Pons (tissue), 1 donor: ENCODE measurements at places on chromosomes 13 and 19.

- DNase-seq = no peak
These were observed 183.9 kb downstream of the DCLK1 start for GRCh38 chr13:35947315-35947714.

DNA sequence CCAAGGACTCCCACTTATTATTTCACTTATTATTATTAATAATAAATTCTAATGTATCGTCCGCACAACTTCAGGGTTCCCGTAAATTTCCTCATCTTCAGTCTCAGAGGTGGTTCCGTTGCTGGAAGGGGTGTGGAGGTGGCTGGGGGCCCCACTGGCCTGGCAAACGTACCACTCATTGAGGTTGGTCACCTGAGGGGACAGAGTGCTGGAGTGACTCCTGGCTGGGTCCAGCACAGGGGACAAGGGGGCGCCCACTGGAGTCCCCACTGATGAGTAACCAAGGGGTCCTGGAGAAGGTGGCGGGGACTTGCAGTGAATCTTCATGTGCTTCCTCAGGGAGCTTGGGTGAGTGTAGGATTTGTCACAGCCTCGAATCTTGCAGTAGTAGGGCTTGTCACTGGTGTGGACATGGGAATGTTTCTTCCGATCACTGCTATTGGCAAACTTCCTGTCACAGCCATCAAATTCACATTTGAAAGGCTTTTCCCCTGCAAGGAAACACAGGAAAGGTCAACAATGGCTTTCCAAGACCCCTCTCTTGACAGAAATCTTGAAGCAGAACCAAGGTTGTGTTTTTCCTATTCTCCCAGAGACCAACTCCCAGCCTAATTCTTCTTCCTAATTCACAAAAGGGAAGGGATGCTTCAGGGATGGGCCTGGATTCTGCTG is 6.1 kb downstream of the ZIC5 start:
- no peak for DNase-seq

DNA sequence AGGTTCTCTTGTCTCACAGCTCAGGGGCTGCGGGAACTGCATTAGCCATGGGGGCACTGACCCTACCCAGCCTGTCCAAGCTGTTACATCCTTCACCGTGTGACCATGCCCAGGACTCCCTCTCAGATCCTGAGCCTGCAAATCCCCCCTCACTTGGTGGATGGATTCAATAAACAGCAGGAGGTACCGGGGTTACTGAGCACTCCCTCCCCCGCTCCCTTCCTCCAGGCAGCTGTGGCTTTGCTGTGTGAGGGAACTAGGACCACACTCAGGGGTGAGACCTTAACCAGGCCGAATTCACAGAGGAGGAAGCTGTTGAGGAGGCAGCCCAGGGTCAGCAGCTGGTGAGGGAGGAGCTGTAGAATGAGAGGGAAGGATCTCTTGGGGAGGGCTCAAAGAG is 27.0 kb upstream of the CEACAM1 start:
- DNase-seq = peak; percentile 60

DNA sequence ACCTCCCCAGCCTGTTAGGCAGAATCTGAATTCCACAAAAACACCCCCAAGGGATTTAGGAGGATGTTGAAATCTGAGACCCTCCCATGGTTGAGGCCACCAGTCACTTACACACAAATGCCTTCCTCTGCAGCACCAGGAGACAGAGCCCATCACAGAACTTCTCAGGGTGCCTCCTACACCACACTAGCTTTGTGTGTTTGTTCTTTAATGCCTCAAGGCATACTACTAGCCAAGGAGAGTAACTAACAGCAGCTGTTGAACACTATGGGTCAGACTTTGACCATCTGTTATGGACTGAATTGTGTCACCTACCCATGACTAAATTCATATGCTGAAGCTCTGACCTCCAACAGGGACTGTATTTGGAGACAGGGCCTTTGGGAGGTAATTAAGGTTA is 9.5 kb upstream of the MED26 start:
- DNase-seq = no peak

DNA sequence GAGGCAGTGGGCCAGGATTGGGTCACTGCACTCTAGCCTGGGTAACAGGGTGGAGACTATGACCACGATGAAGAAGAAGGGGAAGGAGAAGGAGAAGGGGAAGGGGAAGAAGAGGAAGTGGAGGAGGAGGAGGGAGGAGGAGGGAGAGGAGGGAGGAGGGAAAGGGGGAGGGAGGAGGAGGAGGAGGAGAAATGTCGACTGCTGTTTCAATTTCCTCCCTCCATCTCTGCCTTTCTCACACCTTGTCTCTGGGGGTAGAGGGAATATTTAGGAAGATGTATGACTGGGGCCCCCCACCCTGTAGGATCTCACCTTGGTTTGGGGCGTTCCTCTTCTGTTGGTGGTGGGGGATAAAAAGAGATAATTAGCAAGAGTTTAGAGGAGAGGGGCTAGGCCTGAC is 3.8 kb downstream of the TNNT1 start:
- no peak for DNase-seq

DNA sequence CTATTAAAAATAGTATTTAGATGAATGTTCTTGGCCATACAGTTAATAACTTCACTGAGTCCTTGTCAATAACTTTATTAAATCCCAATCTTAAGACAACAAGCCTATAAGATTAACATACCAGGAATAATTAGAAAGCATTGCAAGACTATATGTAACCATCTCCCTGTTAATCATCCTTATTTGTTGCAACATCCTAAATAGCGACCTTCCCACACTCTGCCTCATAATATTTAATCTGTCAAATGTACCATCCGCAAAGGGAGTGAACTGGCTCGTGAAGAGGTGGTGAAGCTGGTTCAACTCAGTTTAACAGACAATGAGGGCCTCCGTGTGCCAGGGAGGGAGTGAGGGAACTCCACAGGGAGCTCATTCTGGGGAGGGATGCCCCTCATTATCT is 33.9 kb downstream of the KL start:
- DNase-seq = no peak

GRCh38 chr13:113162783-113163685 is 4.6 kb downstream of the PROZ start:
- DNase-seq = no peak

DNA sequence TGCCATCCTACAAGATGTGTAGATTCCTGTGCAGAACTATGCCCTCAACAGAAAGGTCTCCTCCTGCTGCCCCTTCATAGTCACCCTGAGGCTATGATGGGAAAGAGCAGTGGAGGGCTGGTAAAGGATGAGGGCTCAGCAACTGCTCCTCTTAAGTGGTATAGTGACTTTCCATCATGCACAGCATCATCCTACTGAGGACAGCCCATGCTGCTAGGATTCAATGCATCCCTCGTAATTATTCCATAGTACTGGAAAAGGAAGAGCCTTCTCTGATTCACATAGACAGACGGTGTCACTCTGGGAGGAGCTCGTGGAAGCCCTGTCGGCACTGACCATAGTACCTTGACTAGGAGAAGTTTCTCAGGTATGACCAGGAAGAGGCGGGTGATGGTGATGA is 47.6 kb upstream of the IRS2 start:
- no peak for DNase-seq

GRCh38 chr13:44934724-44935123 is 54.5 kb downstream of the NUFIP1 start:
- DNase-seq = no peak

- no peak for DNase-seq
These were observed 7.0 kb upstream of the CTXN1 start for GRCh38 chr19:7932930-7933300.

- peak; percentile 47 for DNase-seq
These were observed 25.0 kb upstream of the TNFSF11 start for GRCh38 chr13:42548731-42549551.

GRCh38 chr19:31334101-31334848 is 15.0 kb downstream of the TSHZ3 start:
- DNase-seq = no peak

- no peak for DNase-seq
These were observed 22.5 kb downstream of the DOT1L start for GRCh38 chr19:2186071-2186846.

DNA sequence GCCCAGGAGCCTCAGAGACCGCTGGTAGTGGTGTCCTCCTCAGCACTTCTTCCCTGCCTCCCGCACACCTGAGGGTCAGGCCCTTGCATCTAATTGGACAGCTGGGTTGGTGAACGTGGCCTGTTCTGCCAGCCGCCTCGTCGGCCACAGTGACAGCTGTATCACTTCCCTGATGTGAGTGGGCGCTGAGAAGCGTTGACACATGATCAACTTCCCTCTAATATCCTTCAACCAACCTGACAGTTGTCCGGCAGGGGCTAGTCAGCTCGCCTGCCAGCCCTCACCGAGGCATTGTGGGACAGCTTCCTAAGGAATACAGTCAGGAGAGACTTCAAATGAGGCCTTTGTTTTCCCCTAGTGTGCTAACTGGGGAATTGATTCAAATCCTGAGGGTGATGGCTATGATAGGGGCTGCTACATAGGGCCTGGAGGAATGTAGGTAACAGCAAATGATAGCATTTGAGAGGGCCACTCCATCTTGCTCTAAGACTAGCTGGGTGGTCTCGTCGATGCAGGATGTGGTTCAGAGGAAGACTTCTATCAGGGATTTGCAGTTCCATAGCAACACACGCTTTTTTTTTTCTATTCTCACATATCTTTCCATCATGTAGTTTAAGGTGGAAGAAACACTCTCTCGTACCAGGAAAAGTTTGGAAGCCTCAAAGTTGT is 230.8 kb downstream of the TSHZ3 start:
- DNase-seq = peak; percentile 36

DNA sequence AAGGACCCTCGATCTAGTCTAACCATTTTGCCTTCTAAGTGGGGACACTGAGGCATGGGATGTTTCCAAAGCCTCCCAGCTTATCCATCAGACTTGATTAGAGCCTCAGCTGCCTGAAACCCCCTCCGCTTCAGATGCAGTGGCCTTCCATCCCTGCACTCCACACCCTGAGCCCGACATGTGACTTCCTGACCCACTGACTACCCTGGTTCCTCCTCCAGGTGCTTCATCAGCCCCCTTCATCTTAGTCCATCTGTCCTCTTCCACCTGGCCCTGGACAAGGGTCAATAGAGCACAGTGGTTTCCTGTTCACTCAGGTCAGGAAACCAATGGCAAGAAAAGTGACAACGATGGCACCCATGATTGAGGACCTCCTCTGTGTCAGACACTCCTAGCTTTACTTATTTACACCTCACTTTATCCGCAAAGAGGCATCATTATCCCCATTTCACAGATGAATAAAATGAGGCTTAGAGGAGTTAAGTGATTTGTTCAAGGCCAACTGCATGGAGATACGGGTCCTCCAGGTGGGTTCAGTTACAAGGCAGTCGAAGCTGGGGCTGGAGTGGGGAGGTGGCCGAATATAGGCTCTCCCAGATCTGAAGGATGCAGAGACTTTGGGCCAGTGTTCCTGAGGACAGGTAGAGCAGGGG is 81.6 kb upstream of the TM9SF2 start:
- no peak for DNase-seq

DNA sequence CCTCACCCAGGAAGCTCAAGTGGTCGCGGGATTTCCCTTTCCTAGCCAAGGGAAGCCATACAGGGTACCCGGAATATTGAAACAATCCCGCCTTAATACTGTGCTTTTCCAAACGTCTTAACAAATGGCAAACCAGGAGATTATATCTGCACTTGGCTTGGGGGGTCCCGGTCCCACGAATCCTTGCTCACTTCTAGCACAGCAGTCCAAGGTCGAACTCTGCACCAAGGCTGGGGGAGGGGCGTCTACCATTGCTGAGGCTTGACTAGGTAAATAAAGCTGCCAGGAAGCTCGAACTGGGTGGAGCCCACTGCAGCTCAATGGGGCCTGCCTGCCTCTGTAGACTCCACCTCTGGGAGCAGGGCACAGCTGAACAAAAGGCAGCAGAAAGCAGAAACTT is 1644.8 kb downstream of the PCDH9 start:
- DNase-seq = no peak

DNA sequence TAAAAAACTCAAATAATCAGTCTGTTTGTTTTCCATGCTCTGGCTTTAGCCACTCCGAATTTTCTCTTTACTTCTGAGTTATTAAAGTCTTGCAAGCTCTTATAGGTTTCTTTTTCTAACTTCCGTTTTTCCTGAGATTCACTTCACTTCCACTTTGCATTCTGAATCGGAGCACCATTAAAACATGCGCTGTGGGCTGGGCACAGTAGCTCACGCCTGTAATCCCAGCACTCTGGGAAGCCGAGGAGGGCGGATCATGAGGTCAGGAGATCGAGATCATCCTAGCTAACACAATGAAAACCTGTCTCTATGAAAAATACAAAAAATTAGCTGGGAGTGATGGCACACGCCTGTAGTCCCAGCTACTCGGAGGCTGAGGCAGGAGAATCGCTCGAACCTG is 357.9 kb downstream of the SLITRK6 start:
- DNase-seq = no peak

- DNase-seq = peak; percentile 51
These were observed 51.5 kb downstream of the SOX21 start for GRCh38 chr13:94660695-94661326.

DNA sequence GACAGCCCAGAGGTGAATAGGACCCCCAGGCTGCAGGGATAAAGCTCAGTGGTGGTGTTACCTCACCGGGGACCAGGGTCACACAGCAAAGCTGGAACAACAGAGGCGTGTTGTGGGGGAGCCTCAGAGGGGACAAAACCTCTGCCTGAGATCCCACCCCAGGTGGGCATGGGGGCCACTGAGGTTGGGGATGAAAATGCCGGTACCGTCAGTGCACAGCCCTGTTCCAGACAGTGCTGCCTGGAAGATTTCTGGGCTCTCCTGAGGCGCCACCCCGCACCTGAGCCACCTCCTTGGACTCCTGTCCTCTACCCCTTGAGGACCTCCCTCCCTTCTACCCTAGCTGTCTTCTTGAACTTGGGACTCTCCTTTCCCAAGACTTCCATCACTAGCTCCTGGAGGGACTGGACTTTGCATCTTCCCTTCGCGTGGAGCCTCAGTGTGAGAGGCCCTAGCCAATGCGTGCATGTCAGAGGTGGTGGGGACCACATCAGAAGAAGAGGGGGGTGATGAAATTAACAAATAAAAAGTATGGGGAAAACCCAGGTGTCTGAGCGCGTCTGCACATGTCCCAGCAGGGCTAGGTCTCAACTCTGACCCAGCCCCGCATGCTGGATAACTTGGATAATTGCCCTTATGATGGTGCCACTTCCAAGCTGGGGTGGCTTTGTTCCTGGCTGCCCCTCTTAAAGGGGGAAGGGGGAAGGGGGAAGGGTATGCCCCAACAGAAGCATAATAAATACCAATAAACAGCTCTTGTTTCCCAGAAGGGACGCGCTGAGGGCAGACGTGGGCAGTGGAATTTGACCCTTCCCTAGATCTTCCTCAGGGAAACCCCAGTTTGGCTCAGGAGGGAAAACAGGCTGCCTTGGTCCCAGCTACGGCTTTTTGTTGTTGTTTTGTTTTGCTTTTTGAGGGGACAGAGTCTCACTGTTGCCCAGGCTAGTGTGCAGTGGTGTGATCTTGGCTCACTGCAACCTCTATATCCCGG is 11.6 kb downstream of the CNFN start:
- DNase-seq = no peak

- no peak for DNase-seq
These were observed 2.2 kb upstream of the EEF1AKMT1 start for GRCh38 chr13:20775961-20776360.

DNA sequence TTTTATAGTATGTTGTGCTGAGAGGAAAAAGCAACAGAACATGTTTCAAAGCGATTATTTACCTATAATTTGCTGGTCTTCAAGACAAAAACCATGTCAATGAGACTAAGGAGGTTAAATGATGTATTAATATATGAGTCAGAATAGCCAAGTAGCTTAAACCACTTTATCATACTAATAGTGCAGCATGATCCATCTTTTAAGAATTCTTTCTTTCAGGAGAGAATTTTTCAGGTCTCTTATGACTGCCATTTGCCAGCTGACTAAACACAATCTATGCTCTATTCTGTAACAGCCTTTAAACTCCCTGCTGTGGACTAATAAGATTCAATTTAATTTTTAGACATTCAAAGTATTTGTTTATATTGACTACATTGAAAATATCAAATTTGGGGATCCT is 93.7 kb downstream of the TRPC4 start:
- DNase-seq = no peak

GRCh38 chr19:40348961-40349507 is 539 bp downstream of the PLD3 start:
- DNase-seq = peak; percentile 55
